ENCODE measurements at places on chromosomes 3 and 15.
A peak's percentile ranks its signal among the peaks of the same experiment; 100 is the strongest.

DNA sequence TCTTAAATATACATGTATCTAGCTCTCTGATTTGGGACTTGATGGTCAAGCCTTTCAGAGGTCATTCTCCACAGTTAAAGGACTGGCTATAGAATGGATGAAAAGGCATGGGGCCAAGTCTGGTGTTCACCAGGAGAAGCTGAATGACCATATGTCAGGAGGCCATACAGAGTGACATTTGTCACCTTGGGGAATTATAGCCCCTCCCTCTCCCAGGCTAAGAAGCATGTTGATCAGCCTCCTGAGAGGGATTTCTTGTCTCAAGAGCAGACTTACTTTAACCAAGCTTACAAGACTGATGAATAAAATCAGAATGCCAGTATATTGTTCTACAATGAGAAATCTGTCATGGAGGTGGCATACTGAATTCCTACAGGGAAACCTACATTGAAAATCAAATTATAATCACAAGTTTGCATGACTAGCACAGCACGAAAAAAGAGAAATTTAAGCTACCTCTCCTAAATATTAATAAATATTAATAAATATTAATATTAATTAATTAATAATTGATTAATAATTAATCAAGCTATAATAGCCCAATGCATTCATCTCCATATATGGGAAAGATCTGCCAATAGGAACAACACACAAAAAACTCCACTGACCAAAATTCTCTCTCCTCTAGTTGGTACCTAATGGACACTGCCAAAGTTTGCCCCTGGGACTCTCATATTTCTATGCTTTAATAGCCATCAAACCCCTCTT lies 47.3 kb downstream of the ATP8B4 start:
- DNase-seq: no peak

GRCh38 chr3:167941234-167941995 lies 154.3 kb downstream of the GOLIM4 start:
- no peak for DNase-seq

- DNase-seq: peak; percentile 59
Measured at GRCh38 chr15:42457445-42458442, 33.2 kb downstream of the ZNF106 start.

DNA sequence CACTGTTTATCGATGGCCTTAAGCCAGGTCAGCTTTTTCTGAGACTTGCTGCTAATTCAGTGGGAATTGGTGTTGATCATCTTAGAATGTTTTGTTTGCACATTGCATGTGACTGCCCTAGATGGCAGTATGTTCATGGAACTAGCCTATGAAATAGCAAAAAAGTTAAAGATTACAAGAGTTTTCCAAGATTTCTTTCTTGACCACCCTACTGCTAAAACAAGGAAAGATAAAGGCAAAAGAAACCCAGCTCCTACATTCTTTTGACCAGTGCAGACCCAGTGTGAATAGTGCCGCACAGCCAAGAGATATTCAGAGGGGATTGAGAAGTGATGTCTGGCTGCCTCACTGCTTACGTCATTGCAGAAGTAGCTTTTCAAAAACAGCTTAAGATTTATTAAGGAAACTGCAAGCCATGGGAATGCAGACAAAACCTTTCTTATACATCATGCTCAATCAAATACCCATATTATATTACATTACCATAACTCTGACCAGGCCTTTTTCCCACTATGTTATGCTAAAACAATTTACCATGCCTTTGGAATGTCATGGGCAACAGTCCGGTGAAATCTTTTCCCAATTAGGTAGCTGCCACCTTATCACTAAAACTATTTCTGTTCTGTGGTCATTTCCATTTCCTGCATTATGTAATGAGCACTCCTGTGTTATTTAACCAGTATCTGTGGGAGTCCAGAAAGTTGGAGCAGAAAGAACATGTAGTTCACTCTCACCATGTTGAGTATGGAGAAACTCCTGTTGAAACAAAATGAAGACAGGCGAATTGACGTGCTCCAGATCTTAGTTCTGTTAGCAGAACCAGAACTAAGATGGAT lies 6.0 kb downstream of the PHLDB2 start:
- DNase-seq: no peak

- DNase-seq: no peak
Measured at GRCh38 chr15:31869686-31870307, 160.5 kb upstream of the CHRNA7 start.

DNA sequence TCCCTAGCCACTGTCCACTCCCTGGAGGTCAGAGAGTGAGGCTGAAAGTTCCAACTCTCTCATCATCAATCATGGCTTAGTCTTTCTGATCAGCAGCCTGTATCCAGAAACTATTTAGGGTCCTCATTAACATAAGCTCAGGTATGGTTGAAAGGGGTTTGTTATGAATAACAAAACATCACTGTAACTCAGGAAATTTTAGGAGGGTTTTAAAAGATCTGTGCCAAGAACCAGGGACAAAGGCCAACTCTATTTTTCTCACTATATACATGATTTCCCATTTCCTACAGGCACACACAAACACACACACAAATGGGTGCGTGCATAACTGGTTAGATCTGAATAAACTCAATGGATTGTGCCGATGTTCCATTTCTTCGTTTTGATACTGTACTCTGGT lies 23.6 kb downstream of the STOML1 start:
- DNase-seq: no peak

DNA sequence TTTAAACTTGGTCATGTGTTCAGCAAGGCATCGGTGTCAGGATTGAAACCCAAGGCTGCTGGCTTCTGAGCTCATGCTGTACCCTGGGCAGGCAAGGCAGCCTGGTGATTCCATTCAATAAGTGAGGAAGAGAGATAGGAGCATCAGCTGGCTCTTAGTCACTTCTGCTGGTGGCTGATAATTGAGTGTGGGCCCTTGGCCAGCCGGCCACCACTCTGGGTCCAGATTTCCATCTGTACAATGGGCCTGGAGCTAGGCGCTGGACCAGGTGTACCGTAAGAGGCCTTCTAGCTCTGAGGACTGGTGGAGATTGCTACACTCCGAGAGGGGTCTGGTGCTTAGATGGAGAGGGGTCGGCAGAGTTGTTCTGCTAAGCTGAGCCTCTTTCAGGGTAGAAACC lies 4.3 kb downstream of the CD276 start:
- DNase-seq: no peak
